ENCODE measurements at places on chromosomes 13 and 19. TPM values are rescaled to one million over a fixed set of nuclear protein-coding genes. Genes with fewer than 3 reads are reported as not detected.

Gene UBE2L5
- not detected for total RNA-seq

Gene SHISA2
- total RNA-seq, result 0.21 TPM

Gene NLRP4
- total RNA-seq, result not detected

Gene CGB3
- not detected for total RNA-seq

Gene KIR3DL2
- 0.40 TPM for total RNA-seq

Gene MTMR6
- 16.9 TPM for total RNA-seq

Gene IL17D
- total RNA-seq, result 1.2 TPM
